NK-92 treated with Interleukin-12 subunit alpha and Interleukin-12 subunit beta, amount 100 ng/mL, for 24 hours (cell line): ENCODE measurements at places on chromosomes 12 and 14.
A peak's percentile ranks its signal among the peaks of the same experiment; 100 is the strongest.

DNA sequence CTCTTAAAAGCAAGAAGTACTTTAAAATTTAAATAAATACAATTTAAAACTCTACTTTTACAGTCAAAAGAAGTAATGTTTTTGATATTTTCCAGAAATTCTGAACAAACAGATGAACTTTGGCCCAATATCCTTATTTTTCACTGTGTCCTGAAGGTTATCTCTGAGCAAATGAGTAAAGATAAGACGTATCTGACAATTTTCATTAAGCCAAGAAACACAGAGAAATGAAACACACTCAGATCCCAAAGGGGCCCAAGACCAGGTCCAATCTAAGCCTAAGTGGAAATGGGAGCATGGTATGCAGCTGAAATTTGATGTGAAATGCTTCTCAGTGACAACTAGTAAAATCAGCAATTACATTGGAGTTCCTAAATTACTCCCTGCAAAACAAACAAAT lies 105.6 kb upstream of the COCH start:
- no peak for DNase-seq

DNA sequence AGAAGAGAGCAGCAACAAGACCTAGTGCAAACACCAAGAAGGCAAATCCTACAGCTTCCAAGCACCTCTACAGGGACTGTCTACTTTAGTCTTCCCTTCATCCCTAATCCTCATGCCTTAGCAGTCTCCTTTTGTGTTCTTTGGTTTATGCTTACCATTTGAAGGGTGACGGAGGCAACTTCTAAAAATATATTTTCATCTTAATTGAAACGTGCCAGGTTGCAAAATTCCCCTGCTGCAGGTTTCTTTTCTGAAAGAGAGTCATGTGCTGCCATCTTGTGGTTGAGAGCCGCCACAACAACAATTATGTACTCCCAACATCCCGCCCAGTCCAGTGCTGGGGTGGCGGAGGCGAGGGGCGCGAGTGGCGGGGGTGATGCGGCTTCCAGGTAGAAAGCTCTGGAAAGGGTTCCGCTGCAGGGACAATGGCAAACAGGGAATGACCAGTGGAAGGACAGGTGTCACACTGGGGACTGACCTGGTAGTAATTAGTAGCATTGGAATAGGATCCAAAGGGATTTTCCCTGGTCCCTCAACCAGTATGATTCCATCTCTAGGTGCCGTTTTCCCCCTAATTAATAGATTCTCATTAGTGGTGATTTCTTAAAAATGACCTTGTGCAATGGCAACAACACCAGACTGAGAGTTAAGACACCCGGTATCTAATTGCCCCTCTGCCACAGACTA lies 80.3 kb upstream of the GNG2 start:
- DNase-seq = peak; percentile 57

- no peak for DNase-seq
Observed at GRCh38 chr14:99267837-99268781, 3.9 kb downstream of the BCL11B start.

DNA sequence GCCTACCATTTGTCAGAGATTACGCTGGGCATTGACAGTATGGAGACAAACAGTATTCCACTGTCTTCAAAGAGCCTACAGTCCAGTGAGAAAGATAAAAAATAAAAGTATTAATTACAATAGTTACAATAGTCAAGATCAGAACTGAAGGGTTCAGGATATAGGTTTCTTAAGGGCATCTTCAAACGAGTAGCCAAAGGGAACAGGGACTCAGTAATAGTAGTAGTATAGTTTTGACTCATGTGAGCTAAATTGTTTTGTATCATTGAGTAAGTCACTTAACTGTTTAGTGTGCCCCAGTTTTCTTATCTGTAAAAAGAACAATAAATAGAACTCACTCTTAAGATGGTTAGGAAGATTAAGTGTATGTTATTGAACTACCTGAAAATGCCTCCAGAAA lies 123.6 kb downstream of the METTL25 start:
- DNase-seq = no peak

GRCh38 chr12:63150713-63151622 lies at the start of gene AVPR1A:
Gene AVPR1A (minus strand): TSS chr12:63151201. CDS start chr12:63150836, 365 bp downstream.
- no peak for DNase-seq

GRCh38 chr12:52258335-52258901 lies 16.0 kb upstream of the KRT86 start:
- DNase-seq = no peak

DNA sequence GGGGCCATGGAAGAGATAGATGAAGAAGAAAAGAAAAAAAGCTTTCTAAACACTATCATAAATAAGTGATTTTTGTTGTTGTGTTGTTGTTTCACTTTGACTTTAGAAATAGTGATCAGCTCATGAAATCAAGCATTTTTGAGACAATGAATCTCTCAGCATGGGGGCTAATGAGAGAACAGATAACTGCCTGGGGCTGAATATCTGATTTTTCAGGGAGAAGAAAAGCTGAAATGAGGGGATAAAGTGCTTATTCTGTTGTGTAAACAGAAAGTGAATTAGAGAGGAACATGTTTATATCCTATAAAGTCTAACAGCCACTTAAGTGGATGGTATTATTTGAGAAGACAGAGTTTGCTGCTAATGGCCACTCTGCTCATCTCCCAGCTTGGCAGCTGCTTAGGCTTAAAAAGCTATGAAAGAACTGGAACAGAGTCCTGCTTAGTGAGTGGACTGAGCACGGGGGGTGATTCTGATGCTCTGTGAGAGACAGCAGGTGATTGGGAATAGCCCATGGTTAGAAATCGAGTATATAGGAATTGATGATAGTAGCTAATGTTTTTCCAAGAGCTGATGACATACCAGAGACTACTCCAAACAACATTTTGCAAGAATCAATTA lies 646.1 kb upstream of the TMEM132C start:
- DNase-seq = no peak

- DNase-seq = no peak
Observed at GRCh38 chr14:29111554-29111953, 345.0 kb downstream of the FOXG1 start.

DNA sequence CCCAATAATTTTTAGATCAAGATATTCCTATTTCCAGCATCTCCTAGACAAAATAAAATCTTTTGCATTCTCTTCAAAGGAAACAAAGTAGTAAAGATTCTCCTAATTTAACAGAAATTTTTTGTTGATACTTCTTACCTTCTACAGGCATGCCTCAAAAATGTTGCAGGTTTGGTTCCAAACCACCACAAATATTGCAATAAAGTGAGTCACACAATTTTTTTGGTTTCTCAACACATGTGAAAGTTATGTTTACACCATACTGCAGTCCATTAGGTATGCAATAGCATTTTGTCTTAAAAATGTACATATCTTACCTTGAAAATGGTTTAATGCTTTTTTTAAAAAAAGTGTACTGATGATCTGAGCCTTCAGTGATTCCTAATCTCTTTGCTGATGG lies 65.6 kb upstream of the USP15 start:
- no peak for DNase-seq

- no peak for DNase-seq
Observed at GRCh38 chr12:22658214-22658613, 33.2 kb downstream of the ETNK1 start.

DNA sequence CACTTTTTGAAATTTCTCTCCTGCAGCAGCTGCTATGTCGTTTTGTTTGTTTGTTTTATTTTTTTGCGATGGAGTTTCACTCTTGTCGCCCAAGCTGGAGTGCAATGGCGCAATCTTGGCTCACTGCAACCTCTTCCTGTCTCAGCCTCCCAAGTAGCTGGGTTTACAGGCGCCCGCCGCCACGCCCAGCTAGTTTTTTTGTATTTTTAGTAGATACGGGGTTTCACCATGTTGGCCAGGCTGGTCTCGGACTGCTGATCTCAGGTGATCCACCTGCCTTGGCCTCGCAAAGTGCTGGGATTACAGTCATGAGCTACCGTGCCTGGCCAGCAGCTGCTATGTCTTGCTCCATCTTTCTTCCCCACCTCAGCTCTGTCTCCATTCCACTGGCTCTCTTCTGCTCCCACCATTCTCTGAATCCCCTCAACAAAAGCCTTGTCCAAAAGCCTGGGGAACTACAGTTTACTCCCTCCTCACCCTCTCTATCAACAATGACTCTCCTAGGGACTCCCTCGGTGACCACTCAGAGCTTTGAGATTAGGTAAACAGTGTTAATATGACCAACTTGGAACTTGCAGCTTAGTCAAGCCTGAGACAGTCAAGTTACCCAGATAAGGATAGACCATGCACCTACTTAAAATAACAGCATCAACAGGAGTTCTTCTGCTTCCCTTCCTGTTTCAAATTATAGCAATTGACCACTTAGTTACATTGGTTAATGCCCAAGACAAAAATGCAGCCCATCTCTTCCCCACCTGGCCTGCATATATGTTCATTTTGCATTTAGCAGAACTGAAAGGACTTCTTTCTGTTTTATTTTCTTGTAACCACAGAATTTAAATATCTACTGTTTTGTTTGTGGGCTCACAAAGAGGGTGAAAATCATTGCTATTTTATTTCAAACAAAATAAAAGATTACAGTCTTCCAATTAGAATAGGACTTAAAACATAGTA lies 189.0 kb upstream of the AMIGO2 start:
- no peak for DNase-seq

GRCh38 chr12:89243771-89244170 lies 108.5 kb downstream of the DUSP6 start:
- DNase-seq = no peak

DNA sequence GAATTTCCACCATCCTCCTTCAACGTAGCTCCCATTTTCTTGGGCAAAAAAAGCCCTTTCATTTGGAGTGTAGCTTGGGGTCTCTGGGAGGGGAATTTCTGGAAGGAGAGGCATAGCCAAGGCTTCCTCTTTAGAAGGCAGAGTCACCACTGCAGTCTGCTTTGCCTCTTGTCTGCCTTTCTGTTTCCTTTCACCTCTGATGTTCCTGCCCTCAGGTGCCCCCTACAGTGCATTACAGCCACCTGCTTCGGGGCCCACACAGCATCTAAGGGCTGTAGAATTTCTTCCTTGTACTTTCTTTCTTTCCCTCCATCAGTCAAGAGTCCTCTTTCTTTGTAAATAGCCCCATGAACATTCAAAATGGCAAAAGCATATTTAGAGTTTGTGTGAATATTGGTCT lies 1313.9 kb downstream of the TMEM121 start:
- no peak for DNase-seq

- DNase-seq = no peak
Observed at GRCh38 chr14:75370416-75371205, 57.2 kb upstream of the JDP2 start.

DNA sequence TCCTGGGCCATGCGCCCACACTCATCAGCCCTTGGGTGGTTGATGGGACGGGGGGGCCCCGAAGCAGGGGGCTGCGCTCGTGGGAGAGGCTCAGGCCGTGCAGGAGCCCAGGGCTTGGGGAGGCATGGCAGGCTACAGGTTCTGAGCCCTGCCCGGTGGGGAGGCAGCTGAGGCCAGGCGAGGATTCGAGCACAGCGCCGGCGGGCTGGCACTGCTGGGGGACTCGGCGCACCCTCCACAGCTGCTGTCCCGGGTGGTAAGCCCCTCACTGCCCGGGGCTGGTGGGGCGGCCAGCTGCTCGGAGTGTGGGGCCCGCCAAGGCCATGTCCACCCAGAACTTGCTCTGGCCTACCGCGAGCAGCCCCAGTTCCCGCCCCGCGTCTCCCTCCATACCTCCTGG lies 295.8 kb upstream of the SEL1L start:
- no peak for DNase-seq

DNA sequence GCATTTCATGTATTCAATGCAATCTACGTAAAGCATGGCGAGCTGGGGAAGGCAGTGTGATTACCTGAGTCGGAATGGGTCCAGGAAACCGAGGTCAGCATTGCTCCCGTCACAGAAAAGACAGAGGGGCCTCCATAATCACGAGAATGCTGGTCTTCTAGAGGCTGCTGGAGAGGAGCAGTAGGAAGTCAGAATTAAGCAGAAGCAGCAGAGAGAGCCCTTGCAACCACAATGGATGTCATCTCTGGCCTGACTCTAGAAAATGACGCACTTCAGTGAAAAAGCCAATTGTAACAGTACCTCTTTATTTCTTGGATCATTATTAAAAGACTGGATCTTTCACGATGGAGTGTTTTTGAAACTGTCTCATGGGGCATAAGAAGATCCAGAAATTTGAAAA lies 69.5 kb upstream of the FOXN3 start:
- DNase-seq = no peak

DNA sequence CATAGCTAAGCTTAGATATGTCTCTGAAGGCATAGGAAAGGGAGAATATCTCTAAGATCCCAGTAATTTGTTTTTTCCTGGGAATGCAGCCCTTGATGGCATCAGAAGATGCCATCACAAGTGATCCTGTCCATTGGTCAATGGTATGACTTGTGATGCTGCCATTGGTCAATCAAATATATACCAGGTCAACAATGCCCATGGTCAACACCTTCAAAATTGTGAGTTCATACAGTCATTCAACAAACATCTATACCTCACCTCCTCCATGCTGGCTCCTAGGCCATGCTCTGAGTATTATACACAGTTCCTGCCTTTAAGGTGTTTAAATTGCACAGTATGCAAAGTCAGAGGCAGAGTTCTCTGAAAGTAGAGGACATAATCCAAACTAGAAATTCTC lies 19.3 kb upstream of the IL22 start:
- no peak for DNase-seq

- no peak for DNase-seq
Observed at GRCh38 chr12:123446333-123446713, 9.8 kb upstream of the RILPL2 start.

GRCh38 chr12:67441736-67442346 lies 172.7 kb downstream of the CAND1 start:
- no peak for DNase-seq

DNA sequence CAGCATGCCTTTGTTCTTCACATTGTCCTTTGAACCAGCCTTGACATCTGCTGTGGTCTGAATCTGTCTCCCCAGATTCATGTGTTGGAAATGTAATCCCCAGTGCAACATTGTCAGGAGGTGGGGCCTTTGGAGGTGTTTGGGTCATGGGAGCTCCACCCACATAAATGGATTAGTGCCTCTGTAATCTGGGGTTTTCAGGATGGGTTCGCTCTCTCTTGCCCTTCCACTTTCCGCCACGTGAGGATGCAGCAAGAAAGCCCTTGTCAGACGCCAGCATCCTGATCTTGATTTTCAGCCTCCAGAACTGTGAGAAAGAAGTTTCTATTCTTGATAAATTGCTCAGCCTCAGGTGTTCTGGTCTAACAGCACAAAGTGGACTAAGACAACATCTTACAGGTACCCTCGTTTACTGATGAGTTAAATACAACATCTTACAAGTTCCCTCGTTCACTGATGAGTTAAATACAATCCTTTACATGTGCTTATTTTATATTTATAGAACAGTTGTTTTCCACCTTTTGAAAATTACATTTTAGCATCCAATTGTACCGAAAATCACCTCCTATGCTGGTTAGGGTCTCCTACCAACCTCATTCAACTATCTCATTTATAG lies 54.4 kb upstream of the RIMBP2 start:
- no peak for DNase-seq

DNA sequence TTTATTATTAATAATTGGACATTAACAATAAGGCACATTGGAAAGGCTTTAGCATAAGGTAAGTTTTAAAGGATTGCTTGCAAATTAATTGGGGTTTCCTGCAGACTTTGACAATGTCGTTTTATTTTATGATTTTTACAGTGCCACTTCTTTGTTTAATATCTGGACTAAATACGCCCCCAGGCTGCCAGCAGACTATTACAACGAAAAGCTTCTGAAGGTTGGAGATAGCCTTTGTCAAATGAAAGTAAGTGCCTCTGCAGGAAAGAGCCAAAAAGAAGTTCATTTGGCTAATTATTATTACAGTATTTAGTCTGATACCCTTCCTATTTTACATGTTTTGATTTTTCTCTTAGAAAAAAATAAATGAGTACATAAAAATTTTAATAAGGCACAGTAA lies 11.3 kb downstream of the CFAP54 start:
- no peak for DNase-seq
